Fibroblast of the aortic adventitia (primary cell): ENCODE measurements at places on chromosomes 2 and 18.
A peak's percentile ranks its signal among the peaks of the same experiment; 100 is the strongest.

GRCh38 chr2:36058953-36059352 lies 296.6 kb upstream of the CRIM1 start:
- no peak for DNase-seq

- DNase-seq, result no peak
Observed at GRCh38 chr18:34345738-34346137, 121.0 kb upstream of the NOL4 start.

- DNase-seq, result no peak
Observed at GRCh38 chr18:59467497-59467896, 108.4 kb upstream of the LMAN1 start.

- DNase-seq, result peak; percentile 92
Observed at GRCh38 chr2:69816923-69817542, 12.4 kb upstream of the GMCL1 start.

- DNase-seq, result peak; percentile 88
Observed at GRCh38 chr18:48922801-48923730, 27.7 kb downstream of the SMAD7 start.

- DNase-seq, result no peak
Observed at GRCh38 chr2:126858991-126859390, 39.7 kb upstream of the TEX51 start.

- DNase-seq, result no peak
Observed at GRCh38 chr2:38433607-38433975, 56.5 kb upstream of the ATL2 start.

DNA sequence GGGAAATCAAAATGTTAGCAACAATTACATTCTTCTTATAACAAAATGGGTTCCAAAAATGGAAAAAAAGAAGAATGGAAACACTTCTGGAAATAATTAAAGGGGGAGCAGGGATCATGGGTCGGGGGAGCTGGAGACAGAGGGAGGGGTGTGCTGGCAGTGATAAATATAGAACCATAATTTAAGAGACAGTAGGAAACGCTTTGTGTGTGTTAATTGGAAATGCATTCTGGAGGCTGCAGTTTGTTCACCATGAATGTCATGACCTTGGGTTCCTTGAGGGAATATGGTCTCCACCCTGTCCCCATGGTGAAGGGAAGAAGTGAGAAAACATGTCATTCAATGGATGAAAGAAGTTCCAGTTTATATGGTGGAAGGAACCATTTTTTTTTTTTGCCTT lies 540.7 kb downstream of the TNS1 start:
- no peak for DNase-seq

GRCh38 chr2:240920783-240921231 lies 14.7 kb downstream of the CROCC2 start:
- no peak for DNase-seq

DNA sequence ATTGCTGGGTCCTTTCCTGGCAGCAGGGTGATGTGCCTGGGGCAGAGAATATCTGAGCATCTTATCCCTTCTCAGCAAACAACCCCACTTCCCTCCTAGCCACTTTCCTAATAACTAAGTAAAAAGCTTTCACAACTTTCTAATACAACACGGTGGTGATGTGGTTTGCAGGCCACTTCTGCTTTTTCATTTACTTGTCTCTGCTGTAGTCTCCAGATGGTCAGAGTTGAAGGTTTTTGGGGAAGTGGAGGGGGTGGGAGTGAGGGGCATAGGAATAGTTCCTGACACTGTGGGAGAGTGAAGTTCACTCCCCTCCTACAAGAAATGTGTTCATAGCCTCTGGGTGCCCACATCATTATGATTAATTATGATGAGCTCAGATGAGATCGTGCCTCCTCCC lies 11.6 kb downstream of the OXER1 start:
- DNase-seq, result no peak

DNA sequence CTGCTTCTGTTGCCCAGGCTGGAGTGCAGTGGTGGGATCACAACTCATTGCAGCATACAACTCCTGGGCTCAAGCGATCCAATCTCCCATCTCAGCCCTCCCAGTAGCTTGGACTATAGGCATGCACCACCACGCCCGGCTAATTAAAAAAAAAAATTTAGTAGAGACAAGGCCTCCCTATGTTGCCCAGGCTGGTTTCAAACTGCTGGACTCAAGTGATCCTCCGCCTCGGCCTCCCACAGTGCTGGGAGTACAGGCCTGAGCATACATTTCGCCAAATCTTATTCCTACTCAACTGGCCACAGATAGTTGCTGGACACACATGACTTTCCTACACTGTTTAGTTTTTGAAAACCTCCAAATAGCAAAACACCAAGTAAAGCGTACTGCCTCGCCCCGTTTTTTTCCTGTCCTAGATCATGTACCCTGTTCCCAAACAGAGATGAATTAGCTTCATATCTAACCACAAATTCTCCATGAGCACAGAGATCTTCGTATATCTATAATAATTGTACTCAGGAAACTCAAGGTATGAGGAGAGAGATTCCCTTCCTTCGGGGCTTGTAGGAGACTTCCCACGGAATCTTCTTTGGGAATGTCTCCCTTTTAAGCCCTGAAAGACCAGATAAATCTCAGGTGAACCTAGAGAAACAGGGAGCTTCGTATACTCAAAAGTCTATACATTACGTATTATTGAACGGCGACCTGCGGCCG lies 598 bp upstream of the C2orf69 start:
- DNase-seq, result no peak

- DNase-seq, result no peak
Observed at GRCh38 chr2:16709769-16710168, 44.1 kb upstream of the CYRIA start.

DNA sequence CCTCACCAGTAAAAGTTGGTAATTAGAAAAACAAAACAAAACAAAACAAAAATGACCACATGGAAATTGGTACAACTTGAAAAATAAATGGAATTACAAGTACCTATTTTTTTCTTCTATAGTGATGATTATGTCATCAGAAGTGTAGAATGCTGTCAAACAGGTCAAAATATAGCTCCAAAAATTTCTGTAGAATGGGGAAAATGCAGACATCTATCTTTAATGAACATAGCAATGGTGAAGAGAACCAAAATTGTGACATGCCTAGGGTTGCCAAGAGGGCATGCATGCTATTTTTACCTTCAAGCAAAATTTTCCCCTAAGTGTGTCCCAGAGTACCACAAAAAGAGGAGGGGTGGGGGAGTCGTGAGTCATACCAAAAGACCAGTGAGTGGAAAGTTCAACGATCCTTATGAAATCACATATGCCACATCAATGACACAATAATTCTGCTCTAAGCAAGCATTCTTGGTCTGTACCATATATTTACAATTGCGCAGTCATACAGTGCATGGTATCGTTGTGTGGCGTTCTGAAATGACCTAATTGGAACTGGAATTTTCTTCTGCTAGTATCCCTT lies 1436.4 kb downstream of the SUCLG1 start:
- DNase-seq, result no peak

GRCh38 chr2:84495539-84496146 lies 20.7 kb upstream of the DNAH6 start:
- DNase-seq, result peak; percentile 86

DNA sequence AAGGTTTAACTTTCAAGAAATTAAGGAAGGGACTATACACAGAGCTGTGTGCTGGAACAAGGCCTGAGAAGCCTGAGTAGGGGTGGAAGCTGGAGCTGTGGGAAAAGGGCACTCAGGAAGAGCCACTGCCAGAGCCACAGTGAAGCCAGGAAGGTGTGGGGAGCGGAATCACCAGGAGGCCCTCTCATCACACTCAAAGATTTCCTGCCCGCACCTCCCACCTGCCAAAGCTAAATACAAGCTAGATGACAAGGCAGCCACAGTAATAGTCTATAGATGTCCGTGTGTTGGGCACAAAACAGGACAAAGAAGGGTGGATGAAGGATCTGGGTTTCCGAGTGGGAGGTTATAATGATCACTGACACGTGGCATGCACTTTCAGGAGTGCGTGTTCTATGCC lies 126.0 kb downstream of the ZNF532 start:
- no peak for DNase-seq

DNA sequence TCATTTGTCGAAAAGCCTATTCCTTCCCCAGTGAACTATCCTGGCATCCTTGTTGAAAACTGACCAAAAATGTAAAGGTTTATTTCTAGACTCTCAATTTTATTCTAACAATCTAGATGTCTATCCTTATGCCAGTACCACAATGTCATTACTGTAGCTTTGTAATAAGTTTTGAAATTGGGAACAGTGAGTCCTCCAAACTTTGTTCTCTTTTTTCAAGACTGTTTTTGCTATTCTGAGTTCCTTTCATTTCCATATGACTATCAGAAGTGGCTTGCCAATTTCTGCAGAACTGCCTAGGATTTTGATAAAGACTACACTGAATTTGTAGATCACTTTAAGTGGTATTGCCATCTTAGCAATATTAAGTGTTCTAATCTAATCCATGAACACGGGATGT lies 9.7 kb downstream of the STARD7 start:
- DNase-seq, result no peak

- no peak for DNase-seq
Observed at GRCh38 chr2:14975381-14975780, 342.9 kb downstream of the LRATD1 start.

DNA sequence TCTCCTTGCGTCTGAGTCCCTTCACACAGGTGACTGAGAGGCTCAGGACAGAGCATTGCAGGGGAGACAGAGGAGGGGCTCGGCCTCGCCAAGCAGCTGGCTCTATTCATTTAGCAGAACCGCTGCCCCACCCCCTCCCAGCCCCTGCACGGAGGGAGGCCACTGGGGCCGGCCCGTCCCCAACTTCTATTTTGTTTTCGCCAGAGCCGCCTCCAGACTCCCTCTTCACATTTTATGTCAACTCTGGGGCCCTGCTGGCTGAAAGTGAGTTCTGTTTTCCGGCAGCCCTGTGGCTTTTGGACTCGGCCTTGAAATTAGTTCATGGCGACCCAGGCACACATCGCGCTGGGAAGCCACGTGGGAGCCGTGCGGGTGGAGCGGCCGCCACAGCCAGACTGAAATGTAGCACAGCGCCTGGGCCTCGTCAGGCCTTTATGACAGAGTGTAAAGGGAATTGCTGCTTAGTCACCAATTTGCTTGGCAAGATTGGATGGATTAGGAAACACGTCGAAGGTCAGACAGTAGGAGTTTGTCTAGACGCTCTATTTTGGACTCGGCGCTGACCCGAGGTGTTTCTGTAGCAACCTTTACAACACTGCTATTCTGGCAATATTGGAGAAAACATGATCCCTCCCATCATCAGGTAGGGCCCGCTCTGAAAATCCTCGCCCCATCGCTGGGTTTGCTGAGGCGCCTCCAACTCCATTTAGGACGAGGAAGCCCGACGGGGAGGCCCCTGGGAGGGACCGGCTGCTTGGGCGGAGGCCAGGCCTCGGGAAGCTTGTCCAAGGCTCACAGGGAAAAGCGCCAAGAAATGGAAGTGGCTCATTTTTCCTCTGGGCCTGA lies 90.7 kb upstream of the CTDP1 start:
- peak; percentile 97 for DNase-seq

GRCh38 chr2:171712051-171712450 lies 24.8 kb downstream of the DYNC1I2 start:
- DNase-seq, result peak; percentile 91

- peak; percentile 85 for DNase-seq
Observed at GRCh38 chr2:27071990-27072830, 756 bp upstream of the OST4 start.

GRCh38 chr18:79383388-79384056 lies 12.2 kb upstream of the NFATC1 start:
- no peak for DNase-seq

- no peak for DNase-seq
Observed at GRCh38 chr18:76529433-76529811, 34.4 kb upstream of the ZNF516 start.

GRCh38 chr2:36449943-36450392 lies 94.4 kb downstream of the CRIM1 start:
- peak; percentile 68 for DNase-seq

DNA sequence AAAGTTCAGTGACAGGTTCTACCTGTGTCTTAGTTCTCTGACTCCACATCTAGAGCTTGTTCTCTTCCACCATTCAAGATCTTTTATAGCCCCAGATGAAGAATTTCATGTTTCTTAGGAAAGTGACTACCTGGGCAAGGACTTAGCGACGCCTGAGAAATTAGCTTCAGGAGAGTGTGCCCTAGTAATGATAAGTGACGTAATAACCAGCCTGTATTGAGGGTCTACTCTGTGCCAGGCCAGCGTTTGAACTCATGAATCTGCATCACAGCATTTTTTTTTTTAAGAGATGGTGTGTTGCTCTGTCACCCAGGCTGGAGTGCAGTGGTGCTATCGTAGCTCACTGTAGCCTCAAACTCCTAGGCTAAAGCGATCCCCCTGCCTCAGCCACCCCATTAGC lies 51.8 kb downstream of the TCF7L1 start:
- DNase-seq, result no peak

DNA sequence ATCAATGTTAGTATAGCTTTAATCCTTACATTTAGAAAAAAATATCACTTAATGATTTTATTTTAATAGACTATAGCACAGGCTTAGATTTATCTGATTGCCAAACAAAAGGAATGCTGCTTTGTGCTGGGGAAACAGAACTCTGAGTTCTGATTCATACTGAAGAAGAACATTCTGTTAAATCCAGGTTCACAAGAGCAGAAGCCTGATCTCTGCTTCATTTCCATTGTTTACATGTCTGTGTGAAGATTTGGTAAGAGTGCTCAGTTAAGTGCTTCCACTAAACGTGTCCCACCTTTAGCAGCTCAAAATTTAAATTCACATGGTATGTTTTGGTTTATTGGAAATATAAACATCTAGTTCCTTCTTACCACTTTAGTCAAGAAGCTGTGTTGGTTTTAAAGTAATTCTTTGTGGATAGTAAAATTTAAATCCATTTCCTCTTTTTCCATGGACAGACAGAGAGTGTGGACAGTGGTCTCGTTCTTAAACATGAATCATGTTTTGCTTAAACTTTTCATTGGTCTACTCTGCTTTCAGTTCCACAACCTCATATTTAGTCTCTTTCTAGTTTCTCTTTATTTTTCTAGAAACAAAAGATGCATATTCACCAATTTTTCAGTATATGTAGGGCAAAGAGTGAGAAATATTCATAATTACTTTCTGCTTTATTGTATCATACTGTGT lies 59.1 kb downstream of the NYAP2 start:
- no peak for DNase-seq

DNA sequence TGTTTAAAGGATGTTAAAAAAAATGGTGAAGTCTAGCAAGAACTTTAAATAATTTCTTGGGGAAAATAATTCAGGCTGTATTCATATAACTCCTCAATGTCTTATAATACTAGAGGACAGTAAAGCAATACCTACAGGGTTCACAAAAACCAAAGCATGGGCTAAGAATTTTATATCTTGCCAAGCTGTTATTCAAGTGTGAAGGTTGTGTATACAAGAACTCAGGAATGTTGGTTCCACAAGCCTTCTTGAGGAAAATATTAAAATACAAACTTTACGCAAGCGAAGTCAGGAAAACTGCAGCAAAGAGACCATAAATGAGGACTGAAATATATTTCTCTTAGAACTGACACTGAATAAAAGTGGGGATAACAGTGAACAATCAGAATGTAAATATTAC lies 76.1 kb upstream of the DNAJC10 start:
- no peak for DNase-seq

DNA sequence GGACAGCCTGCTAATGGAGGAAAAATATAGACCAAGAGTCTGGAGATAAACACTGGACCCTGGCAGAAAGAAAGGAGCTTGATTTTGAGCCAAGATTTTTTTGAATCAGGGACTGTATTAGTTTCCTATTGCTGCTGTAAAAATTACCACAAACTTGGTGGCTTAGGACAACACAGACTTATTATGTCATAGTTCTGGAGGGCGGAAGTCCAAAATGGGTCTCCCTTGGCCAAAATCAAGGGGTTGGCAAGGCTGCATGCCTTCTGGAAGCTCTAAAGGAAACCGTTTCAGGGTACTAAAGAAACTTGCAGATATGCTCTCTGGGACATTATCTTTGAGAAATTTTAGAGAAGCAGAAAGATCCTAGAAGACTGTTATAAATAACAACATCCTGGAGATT lies 140.1 kb downstream of the BABAM2 start:
- DNase-seq, result peak; percentile 16

GRCh38 chr2:101081375-101081907 lies 69.7 kb downstream of the TBC1D8 start:
- DNase-seq, result no peak
